ENCODE measurements at places on chromosomes 11 and 22.
A peak's percentile ranks its signal among the peaks of the same experiment; 100 is the strongest.

DNA sequence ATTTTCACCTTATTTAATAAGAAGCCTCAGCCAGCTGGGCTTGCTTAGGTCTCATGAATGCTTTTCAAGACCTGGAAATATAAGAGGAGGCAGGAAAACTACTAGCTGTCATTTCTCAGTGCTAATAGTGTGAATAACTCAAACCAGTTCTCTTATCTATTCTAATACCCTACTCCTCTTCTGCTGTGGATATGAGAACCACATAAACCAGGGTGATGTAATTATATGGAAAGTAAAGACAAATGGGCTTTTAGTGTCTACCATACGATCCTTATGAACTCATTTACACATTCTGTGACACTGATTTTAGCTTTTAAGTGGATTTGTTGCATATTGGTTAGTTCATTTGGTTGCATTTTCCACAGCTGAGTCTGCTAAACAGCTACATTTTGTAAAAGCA lies 8.6 kb downstream of the PDGFD start:
- no peak for DNase-seq

- no peak for DNase-seq
Measured at GRCh38 chr11:31499576-31500178, 9.7 kb downstream of the IMMP1L start.

DNA sequence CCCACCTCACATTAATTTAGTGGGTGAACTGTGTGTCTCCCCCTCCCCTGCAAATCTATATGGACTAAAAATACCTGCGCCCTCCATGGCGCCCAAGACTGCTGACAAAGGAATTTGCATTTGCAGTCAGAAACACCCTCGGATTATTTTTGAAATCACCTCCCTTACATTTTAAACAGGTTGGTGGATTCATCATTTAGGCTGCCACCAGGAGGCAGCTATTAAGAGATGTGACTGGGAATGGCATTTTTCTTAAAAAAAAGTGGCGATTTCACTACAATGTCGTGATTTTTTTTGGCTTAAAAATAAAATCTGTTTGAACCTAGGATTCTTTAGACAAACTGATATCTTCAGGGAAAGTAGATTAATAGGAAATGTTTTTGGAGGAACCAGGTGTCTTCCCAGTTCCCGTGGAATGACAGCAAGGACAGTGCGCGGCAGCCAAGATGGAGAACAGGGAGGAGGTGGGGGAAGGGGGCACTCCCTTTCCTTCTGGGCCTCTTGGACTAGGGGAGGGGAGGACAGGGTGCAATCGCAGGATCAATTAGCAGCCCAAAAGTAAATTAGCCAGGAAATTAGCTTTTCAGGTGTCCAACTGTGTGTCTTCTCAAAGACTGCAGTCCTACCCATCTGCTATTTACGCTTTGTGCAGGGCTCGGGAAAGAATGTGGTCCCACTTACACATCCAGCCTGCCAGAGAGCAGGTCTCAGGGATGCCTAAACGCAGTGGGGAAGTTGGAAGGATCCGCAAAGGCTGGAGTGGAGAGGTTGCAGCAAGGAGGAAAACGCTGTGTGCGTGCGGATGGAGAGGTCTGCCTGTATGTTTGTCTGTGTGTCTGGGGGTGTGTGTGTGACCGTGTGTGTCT lies 496.4 kb downstream of the NTM start:
- DNase-seq: no peak

DNA sequence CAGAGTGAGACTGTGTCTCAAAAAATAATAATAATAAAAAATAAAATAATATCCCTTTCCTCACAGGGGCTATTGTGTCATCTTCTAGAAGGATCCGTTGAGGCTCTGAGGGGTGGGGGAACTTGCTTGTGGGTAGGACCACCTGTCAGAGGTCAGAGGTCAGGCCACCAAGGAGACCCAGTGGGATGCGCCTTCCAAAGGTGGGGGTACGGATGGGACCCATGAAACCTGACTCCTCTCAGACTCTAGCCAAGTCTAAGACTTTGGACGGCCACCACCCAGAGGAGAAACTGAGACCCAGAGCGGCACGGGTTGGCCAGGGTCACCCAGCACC lies 367 bp upstream of the MMP11 start:
- no peak for DNase-seq

DNA sequence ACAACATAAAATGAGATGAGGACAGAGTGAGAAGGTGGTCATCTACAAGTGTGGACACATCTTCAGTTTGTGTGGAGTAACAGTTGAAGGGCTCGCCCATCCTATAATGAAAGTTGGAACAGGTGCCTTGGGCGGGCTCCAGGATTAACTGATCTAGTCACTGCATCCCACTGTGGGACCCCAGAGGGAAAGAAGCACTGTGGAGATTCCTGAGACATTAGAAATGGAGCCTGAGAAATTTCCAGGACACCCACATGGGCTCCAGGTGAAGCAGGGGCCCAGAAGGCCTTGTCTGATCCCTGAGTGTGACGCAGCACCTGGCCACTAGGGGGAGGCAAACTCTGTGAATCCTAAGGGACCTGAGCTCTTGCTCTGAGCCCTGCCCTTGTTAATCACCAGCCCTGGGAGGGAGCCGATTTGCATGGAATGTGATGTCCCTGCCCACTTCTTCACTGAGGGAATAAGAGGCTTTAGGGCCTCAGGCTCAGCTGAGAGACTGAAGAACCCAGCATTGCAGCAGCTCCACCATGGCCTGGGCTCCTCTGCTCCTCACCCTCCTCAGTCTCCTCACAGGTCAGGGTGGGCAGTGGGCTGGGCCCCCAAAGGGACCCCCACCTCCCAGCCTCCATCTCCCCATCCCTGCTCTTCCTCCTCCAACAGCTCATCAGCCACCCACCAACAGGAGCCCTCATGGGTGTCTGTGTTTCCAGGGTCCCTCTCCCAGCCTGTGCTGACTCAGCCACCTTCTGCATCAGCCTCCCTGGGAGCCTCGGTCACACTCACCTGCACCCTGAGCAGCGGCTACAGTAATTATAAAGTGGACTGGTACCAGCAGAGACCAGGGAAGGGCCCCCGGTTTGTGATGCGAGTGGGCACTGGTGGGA lies 98.4 kb downstream of the VPREB1 start:
- peak; percentile 34 for DNase-seq

- no peak for DNase-seq
Measured at GRCh38 chr11:104094576-104094975, 58.1 kb downstream of the DDI1 start.

- no peak for DNase-seq
Measured at GRCh38 chr11:102614485-102614884, 10.6 kb downstream of the MMP20 start.

DNA sequence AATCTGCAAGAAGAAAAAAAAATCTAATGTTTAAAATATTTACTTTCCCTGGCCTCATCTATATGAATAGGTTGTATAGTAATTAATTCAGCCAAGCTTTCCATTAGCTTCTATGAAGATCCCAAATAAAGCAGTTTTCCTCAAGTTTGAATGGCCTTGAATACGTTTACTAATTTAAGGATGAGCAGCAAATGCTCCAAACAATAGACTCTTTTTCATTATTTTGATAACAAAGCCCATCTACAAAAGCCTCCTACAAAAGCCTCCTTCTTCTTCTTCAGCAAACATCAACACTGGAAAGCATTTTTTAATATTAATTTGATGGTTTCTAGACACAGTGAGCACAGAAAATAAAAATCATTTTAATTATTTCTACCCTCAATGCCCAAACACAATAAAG lies 1130.3 kb upstream of the CNTN5 start:
- no peak for DNase-seq

GRCh38 chr11:73859671-73860070 lies 17.0 kb downstream of the COA4 start:
- no peak for DNase-seq

- no peak for DNase-seq
Measured at GRCh38 chr11:88522624-88523385, 185.3 kb upstream of the CTSC start.

- no peak for DNase-seq
Measured at GRCh38 chr11:116207019-116207418, 565.8 kb downstream of the BUD13 start.

GRCh38 chr11:81165164-81165563 lies 1568.5 kb downstream of the FAM181B start:
- DNase-seq: no peak

- DNase-seq: no peak
Measured at GRCh38 chr11:92717240-92717639, 252.2 kb upstream of the MTNR1B start.
